ENCODE measurements at places on chromosomes 7 and 10.

GRCh38 chr7:98913612-98914011 lies 35.3 kb downstream of the TRRAP start:
- no peak for DNase-seq

- DNase-seq, result no peak
Measured at GRCh38 chr10:34558093-34558583, 257.0 kb downstream of the PARD3 start.

DNA sequence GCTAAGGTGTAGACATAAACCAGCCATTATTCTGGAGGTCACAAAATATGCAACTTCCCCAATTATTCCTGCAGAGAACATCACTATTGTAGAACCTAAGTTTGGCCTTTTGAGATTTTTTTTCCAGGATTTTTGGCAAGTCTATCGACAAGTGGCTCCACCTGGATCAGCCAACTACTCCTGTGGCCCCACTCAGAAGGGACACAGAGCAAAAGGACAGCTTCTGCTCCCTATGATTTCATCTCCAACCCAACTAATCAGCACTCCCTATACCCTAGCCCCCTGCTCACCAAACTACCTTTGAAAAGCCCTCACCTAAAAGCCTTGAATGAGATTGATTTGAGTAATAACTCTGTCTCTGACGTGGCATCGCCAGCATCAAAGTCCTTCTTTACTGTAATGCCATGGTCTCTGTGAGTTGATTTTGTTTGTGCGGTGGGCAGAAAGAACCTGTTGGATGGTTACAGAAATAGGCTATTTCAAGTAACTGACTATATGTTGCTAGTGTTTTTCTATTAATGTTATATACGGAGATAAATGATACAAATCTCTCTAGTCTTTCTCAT lies 13.7 kb upstream of the CROT start:
- DNase-seq, result no peak

DNA sequence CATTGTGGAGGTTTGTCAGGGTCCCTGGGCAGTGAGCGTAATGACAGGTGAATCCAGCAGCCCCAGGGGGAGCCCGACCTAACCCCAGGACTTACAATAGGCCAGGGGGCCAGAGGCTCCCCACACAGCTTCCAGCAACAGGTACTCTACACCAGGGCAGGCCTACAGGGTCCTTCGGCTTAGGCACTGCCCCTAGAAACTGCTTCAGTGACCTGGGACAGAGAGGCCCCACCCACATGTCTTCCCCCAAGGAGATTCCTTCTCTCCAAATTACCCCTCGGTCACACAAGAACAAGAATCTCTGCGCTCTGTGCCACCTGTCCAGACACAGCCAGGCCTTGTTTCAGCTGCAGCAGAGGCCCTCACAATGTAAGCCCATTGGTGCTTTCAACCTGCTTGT lies 24.4 kb downstream of the SKIDA1 start:
- DNase-seq, result no peak

GRCh38 chr7:111746950-111747349 lies 184.7 kb upstream of the IMMP2L start:
- no peak for DNase-seq

DNA sequence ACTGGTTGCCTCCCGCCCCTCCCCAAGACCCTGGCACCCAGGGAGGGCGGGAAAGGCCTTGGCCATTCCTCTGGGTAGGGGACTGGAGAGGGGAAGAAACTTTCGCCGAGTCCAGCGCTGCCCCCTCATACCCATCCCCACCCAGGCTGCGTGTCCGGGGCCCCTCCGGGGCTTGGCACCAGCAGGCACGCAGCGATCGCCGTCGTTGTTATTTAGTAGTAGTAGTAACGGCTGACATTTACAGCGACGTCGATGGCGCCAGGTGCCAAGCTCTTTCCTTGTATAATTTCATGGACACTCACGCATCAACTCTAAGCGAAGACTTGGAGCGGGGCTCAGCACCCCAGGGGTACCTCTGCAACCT lies 3.3 kb upstream of the PDGFA start:
- no peak for DNase-seq
